ENCODE measurements at places on chromosomes 4 and X.

DNA sequence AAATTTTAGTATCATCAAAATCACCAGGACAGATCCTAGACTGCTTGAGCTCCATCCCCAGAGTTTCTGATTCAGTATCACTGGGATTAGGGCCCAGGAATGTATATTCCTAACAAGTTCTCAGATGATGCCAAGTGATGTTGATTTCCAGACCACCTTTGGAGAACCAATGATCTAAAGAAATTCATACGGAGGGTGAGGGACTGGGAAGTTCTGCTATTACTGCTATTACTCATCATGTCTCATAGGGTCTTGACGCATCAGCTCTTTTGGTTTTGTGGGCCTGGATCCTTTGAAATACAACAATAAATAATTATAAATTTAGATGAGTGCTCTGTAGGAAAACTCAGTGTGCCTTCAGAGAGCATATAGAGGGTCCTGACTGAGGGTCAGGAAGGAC, 59.8 kb upstream of the LGI2 start:
- DNase-seq: no peak

DNA sequence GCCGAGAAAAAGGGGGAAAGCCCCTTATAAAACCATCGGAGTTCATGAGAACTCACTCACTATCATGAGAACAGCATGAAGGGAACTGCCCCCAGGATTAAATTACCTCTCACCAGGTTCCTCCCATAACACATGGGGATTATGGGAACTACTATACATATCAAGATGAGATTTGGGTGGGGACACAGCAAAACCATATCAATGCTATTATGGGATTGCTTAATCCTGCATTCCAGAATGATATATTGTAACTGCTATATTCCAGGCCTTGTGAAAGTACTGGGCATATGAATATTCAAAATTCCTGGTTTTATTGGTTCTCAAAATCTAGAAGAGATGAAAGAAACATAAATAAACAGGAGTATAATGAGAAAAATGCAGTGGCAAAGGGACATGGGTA, 29.3 kb downstream of the NPY1R start:
- no peak for DNase-seq

- no peak for DNase-seq
Measured at GRCh38 chrX:97806238-97806637, 922.5 kb downstream of the RPA4 start.

DNA sequence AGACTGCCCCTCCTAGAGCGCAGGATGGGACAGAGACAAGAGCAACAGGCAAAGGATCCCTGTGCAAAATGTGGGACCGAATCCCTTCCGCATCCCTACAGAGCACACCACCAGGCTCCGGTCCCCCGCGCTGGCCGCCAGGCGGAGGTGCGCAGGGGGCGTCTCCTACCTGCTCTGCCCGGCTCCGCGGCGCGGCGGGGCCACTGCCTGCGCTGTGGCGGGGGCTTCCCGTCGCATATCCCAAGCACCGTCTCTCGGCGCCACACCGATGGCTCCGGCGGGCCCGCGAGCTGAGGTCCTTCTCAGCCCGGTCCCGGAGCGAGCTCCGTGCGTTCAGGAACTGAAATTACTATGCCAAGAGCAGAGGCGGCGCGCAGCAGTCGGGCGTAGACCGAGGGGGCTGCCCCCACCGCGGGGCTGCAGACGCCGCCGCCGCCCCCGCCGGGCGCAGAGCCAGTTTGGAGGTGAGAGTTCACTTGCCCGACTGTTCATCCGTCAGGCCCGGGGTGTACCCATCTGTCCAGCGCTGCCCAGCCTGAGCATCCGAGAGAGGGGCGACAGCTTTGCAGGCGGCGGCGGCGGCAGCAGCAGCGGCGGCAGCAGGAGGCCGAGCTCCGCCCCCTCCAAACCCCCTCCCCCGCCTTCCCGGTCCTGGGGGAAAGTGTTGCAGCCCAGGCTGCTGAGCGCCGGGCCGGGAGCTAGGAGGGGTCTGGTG, at the start of gene GPRIN3:
GPRIN3 (minus strand) TSS at position 355 of the 715 bp plus-strand sequence. CDS start 57,690 bp downstream, outside the sequence.
- no peak for DNase-seq

DNA sequence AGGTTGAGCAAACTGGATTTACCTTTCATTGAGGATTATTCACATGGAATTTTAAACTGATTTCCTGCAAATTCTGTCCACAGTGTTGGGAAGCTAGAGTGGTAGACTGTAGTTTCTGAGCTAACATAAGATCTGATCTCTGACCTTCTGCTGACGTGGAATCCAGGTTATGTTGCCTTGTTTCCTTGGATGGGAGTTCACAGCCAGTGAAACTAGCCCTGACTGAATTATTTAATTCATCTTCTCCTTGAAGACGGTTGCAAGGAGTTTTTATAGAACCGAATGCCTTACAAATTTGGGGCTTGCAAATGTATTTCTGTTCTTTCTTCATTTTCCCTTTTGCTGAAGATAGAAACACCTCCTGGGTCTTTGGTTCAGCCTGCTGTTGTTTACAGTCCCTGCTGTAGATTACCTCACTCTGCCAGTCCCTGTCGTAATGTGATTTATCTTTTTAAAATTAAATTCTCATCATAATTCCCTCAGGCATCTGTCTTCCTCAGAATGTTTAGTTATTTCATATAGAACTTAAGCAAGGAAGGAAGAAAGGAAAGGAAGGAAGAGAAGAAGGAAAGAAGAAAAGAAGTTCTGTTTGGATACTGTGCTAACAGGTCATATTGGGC, 113.9 kb downstream of the CEP135 start:
- no peak for DNase-seq

GRCh38 chr4:139602776-139603360, 46.8 kb upstream of the SETD7 start:
- no peak for DNase-seq

GRCh38 chrX:10199212-10199611, 42.4 kb downstream of the CLCN4 start:
- no peak for DNase-seq

DNA sequence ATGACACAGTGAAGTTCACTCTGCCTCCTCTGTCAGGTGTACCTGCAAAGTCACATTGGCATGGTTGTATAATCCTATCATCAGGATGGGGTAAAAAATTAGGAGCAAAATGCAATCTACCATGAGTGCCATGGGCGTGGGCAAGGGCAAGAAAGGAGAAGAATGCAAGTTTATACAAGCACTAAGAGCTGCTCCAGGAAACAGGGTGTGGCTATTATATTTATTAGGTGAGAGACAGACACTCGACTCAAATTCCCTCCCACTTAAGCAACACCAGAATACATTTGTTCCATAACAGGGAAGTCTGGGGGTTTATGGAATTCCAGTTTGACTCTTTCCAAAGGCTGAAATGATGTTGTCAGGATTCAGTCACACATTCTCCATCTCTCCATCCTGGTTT, 378.8 kb downstream of the BCOR start:
- no peak for DNase-seq

DNA sequence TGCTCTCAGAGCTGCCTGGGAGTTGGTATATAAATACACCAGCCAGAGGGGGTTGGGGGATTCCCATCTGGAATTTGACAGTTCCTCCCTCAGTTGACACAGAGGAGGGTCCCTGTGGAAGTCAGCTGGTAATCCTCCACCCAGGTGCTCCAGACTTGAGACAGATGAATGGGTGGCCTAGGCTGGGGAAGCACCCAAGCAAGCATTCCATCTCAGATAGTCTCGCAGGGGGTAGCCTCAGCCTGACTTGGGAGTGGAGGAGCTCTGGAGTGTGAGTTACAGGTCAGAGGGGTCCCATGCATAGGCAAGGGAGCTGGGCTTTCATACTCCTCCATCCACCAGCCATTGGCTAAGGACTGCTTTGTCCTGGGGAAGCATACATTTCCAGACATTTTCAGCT, 229.3 kb upstream of the BCOR start:
- no peak for DNase-seq

DNA sequence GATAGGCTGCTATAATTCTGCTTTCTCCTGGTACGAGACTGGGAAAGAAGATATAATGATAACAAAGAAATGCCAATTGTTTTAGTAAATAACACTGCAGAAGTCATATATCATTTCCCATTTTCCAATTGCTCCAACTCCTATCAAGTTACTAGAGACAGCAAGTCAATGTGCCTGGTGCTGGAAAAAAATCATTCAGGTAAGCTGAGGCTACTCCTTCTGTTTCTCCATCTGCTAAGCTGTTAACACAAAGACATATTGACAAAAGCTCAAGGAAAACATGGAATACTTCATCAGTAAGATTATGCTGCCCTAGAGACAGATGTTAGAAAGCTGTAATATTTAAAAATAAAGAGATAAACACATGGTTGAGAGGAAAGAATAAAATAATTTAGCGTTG, 10.0 kb downstream of the NAA11 start:
- DNase-seq: no peak

DNA sequence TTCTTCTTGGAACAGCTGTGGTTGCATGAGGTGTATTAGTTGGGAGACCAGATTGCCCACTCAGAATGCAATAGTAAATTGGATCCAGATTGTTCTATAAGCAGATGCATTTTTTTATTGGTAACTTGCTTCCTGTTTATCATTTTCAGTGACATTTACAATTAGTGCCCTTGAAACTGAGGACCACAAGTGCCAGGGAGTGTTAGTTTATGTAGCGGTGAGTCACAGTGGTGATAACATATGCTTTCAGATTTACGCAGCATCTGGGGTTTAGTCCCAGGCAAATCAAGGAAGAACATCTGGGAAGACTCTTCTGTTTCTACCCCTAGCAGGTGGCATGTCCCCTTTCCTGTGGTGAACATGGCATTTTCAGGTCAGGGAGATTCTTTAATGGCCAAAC, 24.1 kb downstream of the FRMPD4 start:
- no peak for DNase-seq

DNA sequence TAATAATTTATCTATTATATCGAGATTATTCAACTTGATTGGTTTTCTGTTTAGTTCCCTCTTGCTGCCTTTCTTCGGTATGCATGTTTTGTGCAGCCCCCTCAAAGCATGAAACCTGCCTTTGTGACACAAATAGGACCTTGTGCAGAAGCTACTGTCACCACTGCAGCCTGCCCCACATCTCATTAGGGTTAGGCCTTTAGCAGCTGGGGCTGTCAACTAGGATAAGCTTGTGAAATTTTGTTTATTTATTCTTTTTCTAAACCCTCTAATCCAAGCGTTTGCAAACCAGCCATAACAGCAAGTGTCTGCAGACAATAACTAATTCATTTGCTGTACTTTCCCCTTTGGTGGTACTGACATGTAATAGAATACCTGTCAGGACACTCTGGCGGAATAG, 258.9 kb downstream of the RCHY1 start:
- DNase-seq: no peak

DNA sequence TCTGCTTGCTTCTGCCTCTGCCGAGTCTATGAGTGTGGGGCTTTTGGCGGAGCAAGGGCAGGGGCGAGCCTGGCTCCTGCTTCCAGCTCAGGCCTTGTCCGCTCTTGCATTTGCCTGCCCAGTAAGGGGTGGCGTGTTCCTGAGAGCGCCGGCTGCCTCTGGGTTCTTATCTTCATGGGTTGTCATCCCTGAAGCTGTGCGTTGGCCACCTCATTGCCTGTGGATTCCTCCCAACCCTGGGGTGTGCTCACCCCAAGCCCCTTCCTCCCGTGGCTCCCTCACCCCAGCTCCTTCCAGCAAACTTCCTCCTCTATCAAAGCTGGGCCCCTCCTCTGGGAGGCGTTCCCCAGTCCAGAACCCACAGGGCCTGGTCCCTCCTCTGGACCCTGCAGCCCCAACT, 17.5 kb downstream of the SH3BP2 start:
- DNase-seq: no peak

DNA sequence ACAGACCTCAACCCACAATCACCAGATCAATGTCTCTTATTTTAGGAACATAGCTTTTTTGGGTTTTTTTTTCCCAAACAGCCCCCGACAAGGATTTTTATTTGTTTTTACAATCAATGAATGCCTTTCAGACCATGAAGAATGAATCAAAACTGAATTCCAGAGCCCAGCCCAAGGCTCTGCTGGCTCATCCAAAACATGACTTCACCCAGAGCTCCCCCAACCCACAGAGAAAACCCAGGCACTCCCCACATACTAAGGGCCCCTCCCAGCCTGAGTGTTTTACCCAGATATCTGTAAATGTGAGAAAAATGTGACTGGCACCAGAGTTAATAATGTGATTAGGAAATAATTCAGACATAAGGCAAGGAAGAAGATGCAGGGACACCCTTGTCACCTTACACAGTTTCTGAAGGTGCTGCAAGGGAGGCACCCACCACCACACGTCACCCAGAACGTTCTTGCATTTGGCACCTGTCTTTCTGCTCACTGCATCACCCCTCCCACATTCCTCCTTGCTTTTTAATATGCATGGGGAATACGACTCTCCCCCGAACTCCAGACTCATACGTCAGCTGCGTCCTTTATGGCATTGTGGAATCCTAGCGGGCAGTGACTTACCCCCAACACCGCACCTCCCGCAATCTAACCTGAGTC, 47.8 kb upstream of the C4orf50 start:
- DNase-seq: no peak

GRCh38 chr4:159271856-159272255, 169.0 kb downstream of the RAPGEF2 start:
- DNase-seq: no peak

DNA sequence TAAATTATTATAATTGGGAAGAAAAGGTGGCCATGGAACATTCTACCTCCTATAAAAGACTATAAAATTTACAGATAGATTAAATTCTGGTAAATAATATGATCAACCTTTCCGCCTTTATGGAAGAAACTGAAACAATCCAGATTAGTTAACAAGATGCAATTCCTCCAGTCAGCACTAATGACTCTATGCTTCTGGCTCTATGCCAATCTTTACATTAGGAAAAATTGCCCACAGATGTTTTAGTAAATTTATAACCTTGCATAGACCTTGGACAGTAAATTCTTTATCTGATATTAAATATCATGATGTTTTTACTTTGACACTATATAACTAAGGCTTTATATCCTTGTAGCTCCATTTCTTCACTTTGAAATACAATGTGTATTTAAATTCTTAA, 2302.5 kb downstream of the ARAP2 start:
- DNase-seq: no peak

- DNase-seq: no peak
Measured at GRCh38 chr4:14855719-14856061, 146.6 kb upstream of the CPEB2 start.

DNA sequence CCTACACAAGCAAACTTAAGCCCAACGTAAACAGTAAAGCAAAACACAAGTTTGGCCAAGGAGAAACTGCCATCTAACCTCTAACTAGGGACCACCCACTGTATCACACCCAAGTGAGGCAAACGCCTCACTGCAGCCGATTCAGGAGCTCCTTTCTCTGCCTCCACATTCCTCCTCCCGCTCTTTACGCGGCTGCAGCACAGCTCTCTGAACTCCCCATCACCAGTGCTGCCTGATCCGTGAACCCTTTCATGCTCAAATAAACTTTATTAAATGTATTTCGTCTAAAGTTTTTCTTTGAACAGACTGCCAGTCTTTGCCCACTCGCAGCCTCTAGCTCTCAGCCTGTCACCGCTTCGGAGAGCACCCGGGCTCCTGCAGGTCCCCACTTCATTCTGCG, 6.5 kb downstream of the PNMA6E start:
- no peak for DNase-seq

- DNase-seq: no peak
Measured at GRCh38 chr4:111855308-111855707, 289.9 kb upstream of the FAM241A start.

DNA sequence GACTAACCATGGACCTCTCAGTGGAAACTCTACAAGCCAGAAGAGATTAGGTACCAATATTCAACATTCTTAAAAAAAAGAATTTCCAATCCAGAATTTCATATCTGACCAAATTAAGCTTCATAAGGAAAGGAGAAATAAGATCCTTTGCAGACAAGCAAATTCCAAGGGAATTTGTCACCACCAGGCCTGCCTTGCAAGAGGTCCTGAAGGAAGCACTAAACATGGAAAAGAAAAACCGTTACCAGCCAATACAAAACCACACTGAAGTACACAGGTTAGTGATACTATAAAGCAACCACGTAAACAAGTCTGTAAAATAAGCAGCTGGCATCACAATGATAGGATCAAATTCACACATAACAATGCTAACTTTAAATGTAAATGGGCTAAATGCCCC, 156.6 kb downstream of the FAM13A start:
- peak; percentile 11 for DNase-seq
